ENCODE measurements at places on chromosomes 7 and 10.

DNA sequence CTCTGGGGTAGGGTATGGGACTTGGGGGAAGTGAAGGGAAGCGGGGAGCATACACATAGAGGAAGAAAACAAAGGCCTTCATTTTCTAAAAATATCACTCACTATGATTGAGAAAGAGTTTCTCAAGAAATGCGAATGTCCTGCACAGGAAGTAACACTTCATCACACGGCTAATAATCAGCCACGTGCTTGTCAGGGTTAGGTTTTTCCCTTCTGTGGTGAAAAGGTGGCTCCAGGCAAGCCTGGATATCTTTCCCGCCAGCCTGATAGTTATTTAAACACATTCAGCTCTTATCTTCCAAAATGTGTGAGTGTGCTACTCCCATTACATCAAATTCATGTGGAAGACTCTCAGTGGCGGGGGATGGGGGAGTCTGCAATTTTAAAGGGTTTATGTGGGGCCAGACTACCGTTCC lies 166.4 kb upstream of the ADO start:
- no peak for DNase-seq

- no peak for DNase-seq
These were observed 16.6 kb downstream of the GTF2I start for GRCh38 chr7:74674166-74674565.

- DNase-seq = no peak
These were observed 10.5 kb upstream of the EDRF1 start for GRCh38 chr10:125708971-125709503.

- DNase-seq = no peak
These were observed 378.4 kb upstream of the SEMA3D start for GRCh38 chr7:85565276-85565675.

- DNase-seq = no peak
These were observed 98.9 kb downstream of the SVIL start for GRCh38 chr10:29535778-29536453.

GRCh38 chr10:71849461-71849908 lies 1.6 kb downstream of the PSAP start:
- no peak for DNase-seq

DNA sequence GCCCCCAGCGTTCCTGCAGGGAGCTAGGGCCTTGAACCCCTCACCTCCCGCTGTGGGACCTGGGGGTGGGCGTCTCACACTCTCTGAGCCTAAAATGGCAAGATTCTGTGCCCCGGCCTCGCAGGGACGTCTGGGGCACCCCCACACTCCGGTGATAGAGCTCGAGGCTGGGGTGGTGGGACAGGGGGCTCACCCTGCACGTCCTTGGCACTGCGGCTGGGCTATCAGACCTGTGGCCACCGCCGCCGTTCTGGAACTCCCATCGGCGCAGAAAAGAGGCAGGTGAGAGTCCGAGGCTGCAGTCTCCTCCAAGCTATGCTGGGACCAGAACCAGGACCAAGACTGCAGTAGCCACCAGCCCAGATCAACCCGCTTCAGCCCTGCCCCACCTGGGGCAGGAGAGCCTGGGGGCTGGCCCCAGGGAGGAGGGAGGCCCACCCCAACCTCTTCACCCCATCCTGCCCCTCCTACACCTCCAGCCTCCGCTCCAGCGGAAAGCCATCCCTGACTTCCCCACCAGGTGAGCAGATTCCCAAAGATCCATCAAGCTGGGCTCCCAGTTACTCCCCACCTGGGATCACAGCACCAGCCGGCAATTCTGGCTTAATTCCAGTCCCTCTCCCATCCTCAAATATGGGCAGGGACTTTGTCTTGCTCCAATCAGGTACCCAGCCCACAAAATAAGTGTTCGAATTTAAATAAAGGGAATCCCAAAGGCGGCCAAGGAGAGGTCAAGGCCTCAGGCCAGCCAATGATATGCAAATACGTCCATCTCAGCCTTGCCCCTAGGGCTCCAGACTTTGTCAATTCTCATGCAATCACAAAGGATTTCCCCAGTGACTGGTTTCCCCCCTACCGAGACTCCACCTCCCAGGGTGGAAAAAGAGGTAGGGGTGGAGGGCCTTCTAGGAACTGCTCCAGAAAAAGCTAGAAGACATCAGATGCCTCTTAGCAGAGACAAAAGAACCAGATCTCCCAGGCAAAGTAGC lies 16.4 kb downstream of the TNRC18 start:
- DNase-seq = no peak

- DNase-seq = no peak
These were observed 2.6 kb upstream of the MUC12 start for GRCh38 chr7:100966542-100967291.

- DNase-seq = no peak
These were observed 13.2 kb downstream of the TACR2 start for GRCh38 chr10:69403519-69403918.

GRCh38 chr7:120274899-120275298 lies 1.9 kb downstream of the KCND2 start:
- DNase-seq = no peak

Data from ecto neural progenitor cell (in vitro differentiated cells).